ENCODE measurements at places on chromosomes 5 and 9. TPM values are rescaled to one million over a fixed set of nuclear protein-coding genes. Genes with fewer than 3 reads are reported as not detected.
A peak's percentile ranks its signal among the peaks of the same experiment; 100 is the strongest.

DNA sequence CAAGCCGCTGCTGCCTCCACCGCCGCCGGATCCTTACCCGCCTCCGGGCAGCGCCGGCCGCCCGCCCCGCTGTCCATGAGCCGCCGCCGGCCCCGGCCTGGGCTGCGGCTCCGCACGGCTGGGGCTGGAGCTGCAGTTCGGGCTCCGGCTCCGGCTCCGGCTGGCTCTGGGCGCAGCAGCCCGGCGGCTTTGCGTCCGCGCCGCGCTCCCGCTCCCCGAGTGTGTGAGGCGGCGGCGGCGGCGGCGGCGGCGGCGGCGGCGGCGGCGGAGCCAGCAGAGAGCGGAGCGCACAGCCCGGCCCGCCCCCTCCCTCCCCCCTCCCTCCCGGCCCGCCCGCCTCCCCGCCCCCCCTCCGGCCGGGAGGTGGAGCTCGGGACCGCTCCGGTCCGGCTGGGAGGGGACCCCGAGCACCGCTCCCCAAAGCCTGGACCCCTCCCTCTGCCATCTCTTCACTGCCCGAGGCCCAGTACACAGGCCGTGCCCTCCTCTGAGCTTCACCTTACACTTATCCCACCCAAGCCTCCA, at the start of gene PCDH1:
PCDH1 (minus strand) TSS at position 225 of the 525 bp plus-strand sequence; CDS start at position 77, 148 bp downstream.
- peak within 1 kb of the TSS; percentile 77 for H3K4me3 ChIP-seq
- peak within 1 kb of the TSS; percentile 88 for H3K27ac ChIP-seq
- peaks cover 59% of the 10 kb centered on the region for H3K27me3 ChIP-seq
- no peaks in the 10 kb centered on the region for H3K36me3 ChIP-seq

The ZFP37 gene
- total RNA-seq, result 1.1 TPM

The LECT2 gene
- total RNA-seq, result not detected

DNA sequence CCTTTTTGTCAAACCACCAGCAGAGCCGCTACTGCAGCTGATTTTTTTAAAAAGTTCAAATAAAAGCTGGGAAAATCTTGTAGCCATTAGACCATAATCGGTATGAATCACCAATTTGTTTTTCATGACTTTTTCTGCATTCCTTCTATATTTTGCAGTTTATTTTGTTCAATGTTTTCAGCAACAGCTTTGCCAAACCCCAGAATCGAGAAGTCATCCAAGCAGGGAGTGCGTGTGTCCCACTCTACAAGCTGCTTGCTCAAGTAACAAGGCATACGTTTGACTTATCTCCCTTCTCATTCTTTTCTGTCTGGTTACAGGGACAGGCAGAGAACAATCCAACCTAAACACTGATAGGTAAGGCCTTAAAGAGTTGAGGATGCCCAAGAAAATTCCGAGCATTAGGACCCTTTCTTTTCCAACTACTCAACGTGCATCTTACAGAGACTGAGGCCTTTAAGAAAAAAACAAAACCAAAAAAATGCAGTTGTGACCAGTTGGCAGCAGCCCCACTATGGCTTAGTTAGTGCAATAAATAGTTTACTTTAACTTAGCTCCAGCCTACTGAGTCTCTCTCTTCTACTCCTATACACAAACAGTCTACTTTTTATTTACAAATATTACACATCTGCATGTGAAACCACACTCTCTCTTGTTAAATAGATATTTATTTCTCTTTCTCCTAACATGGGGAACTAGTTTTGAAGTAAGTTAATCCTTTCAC, 134.7 kb upstream of the SLIT3 start:
- H3K36me3 ChIP-seq, result no peaks in the 10 kb centered on the region
- no peaks in the 10 kb centered on the region for H3K27me3 ChIP-seq
- H3K4me3 ChIP-seq, result no peak overlapping the region
- no peak for DNase-seq
- H3K27ac ChIP-seq, result no peak overlapping the region

- H3K36me3 ChIP-seq, result no peaks in the 10 kb centered on the region
- H3K4me3 ChIP-seq, result no peak overlapping the region
- DNase-seq, result no peak
- H3K27me3 ChIP-seq, result no peaks in the 10 kb centered on the region
- no peaks in the 10 kb centered on the region for H3K4me1 ChIP-seq
- no peak overlapping the region for H3K27ac ChIP-seq
Observed at GRCh38 chr5:39850291-39850690, 425.5 kb upstream of the DAB2 start.

GRCh38 chr9:17614903-17615302, 36.0 kb downstream of the SH3GL2 start:
- H3K36me3 ChIP-seq, result no peaks in the 10 kb centered on the region
- no peak overlapping the region for H3K27ac ChIP-seq
- H3K27me3 ChIP-seq, result no peaks in the 10 kb centered on the region
- DNase-seq, result no peak

- peak overlapping the region; percentile 51 for H3K27ac ChIP-seq
- no peak overlapping the region for H3K4me3 ChIP-seq
- no peaks in the 10 kb centered on the region for H3K36me3 ChIP-seq
- no peak for DNase-seq
- H3K4me1 ChIP-seq, result peaks cover 43% of the 10 kb centered on the region
Observed at GRCh38 chr5:139140591-139141071, 57.5 kb downstream of the SIL1 start.

- H3K27me3 ChIP-seq, result no peaks in the 10 kb centered on the region
- H3K27ac ChIP-seq, result no peak overlapping the region
- no peak overlapping the region for H3K4me3 ChIP-seq
- H3K36me3 ChIP-seq, result no peaks in the 10 kb centered on the region
- DNase-seq, result no peak
Observed at GRCh38 chr9:14231196-14231990, 82.5 kb downstream of the NFIB start.

GRCh38 chr9:28668158-28668557, 1094.9 kb upstream of the C9orf72 start:
- H3K4me1 ChIP-seq, result no peaks in the 10 kb centered on the region
- no peaks in the 10 kb centered on the region for H3K36me3 ChIP-seq
- no peak overlapping the region for H3K27ac ChIP-seq
- no peak overlapping the region for H3K4me3 ChIP-seq
- no peaks in the 10 kb centered on the region for H3K27me3 ChIP-seq

DNA sequence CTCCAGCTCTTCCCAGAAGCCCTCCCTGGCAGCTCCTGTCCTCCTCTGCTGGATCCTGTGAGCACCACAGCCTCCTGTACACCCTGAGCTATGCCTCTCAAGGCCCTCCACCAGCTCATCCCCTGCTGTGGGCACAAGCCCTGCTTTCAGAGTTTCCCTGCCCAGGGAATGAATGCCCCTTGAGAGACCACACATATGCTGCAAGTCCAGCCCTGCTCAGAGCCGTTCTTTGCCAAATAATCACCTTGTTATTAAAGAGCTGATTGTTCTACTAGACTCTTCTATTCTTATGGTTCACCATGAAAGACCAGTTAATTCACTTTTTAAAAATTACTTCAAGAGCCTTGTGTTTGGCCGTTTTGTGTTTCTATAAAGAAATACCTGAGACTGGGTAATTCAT, 121.5 kb downstream of the MVB12B start:
- DNase-seq, result no peak
- no peaks in the 10 kb centered on the region for H3K27me3 ChIP-seq
- H3K27ac ChIP-seq, result no peak overlapping the region
- H3K4me3 ChIP-seq, result no peak overlapping the region
- no peaks in the 10 kb centered on the region for H3K4me1 ChIP-seq
- peaks cover 22% of the 10 kb centered on the region for H3K36me3 ChIP-seq

DNA sequence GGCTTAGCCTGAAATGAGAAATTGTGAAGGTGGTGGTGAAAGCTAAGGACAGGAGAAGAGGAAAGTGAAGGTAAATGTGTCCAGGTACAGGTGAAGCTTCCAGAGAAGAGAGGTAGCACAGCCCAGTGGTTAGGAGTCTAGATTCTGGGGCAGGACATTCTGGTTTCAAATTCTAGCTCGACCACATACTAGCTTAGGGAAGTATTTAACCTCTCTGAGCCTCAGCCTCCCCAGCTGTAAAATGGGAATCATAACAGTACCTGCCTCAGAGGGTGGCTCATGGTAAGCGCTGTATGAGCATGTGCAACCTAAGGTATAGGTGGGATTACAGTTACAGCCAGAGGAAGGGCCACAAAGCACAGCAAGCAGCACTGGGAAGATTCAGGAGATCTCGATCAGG, 55.2 kb downstream of the PCDH1 start:
- no peaks in the 10 kb centered on the region for H3K27me3 ChIP-seq
- peak overlapping the region; percentile 72 for H3K27ac ChIP-seq
- no peaks in the 10 kb centered on the region for H3K36me3 ChIP-seq

The CDH10 gene
- total RNA-seq, result 0.35 TPM

DNA sequence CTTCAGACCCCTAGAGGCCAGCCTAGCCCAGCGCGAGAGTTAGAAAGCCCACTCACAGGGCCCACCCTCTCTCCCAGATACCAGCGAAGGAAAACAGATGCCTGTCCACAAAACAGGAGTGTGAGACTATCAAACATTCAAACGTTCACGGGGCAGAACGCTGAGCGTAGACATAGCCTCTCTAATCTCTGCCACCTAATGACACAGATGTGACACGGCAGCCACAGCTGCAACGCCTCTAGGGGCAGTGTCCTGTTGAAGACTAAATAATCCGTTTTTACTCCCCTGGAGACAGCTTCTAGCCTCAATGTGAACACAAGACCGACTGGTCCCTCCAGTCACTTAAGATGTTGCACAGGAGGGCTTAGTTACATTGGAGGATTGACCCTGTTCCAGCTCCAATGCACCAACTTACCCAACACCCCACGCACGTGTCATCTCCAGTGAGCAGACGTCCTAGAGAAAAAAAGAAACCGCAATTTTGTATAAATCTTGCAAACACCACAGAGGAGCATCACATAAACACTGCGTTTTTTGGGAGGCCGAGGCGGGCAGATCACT, 14.3 kb downstream of the DIPK1B start:
- H3K4me3 ChIP-seq, result peak overlapping the region; percentile 93
- DNase-seq, result no peak
- H3K4me1 ChIP-seq, result peaks cover 62% of the 10 kb centered on the region
- no peaks in the 10 kb centered on the region for H3K27me3 ChIP-seq
- peak overlapping the region; percentile 24 for H3K27ac ChIP-seq

- H3K27me3 ChIP-seq, result no peaks in the 10 kb centered on the region
- H3K27ac ChIP-seq, result peak overlapping the region; percentile 84
- H3K36me3 ChIP-seq, result no peaks in the 10 kb centered on the region
- peaks cover 6% of the 10 kb centered on the region for H3K4me1 ChIP-seq
- H3K4me3 ChIP-seq, result peak overlapping the region; percentile 87
Observed at GRCh38 chr9:132769906-132770769, 99.9 kb downstream of the GTF3C4 start.

- DNase-seq, result no peak
- H3K4me1 ChIP-seq, result peaks cover 10% of the 10 kb centered on the region
- no peaks in the 10 kb centered on the region for H3K27me3 ChIP-seq
- H3K36me3 ChIP-seq, result no peaks in the 10 kb centered on the region
- peak overlapping the region; percentile 72 for H3K4me3 ChIP-seq
- H3K27ac ChIP-seq, result peak overlapping the region; percentile 91
Observed at GRCh38 chr5:52788505-52788821, 747 bp downstream of the ITGA1 start.

The AQP3 gene
- total RNA-seq, result 357 TPM

The CNTFR gene
- 2.5 TPM for total RNA-seq
